ENCODE measurements at places on chromosomes 5 and 9. TPM values are rescaled to one million over a fixed set of nuclear protein-coding genes. Genes with fewer than 3 reads are reported as not detected.

Gene DIAPH1
- total RNA-seq: 225 TPM

GRCh38 chr5:68446487-68446894 lies 230.9 kb downstream of the PIK3R1 start:
- DNase-seq: no peak

DNA sequence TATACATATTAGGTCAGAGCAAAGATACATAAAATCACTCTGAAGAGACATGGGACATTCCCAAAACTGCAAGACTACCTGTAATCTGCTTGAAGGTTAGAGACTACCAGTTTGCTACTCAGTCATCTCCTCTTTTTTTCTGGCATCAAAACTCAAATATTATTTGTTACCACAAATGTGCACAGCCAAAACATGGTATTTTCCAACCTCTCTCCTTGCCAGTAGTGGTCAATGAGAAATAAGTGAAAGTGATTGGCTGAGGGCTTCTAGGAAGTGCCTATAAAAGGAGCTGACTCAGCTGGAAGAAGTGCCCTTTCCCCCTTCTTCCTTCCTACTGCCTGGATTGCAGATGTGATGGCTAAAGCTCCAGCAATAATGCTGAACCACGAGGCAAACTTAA lies 13.8 kb downstream of the GZMK start:
- DNase-seq: no peak

DNA sequence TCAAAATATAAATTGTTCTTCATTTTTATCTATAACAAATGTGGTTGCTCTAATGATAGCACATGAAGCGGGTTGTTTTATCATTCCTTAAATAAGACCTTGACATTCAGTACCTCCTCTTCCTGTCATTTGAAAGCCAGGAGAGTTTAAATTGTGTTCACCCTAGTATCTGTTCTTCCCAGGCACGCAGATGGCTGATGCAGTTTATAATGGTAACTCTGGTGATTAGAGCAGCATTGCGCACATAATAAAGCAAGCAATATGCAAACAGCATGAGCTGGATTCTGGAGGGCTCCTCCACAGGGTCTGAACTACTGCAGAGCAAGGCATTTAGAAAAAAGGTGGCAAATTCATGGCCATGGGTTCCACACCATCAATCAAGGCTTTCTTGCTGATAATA lies 307.8 kb downstream of the ENC1 start:
- DNase-seq: no peak

Gene OR1J2
- not detected for total RNA-seq

- DNase-seq: no peak
These were observed 121.0 kb downstream of the JAKMIP2 start for GRCh38 chr5:147661541-147661940.

All from activated CD4-positive, alpha-beta memory T cell treated with anti-CD3 and anti-CD28 coated beads for 36 hours (primary cell).